ENCODE measurements at places on chromosomes 2 and 18.

DNA sequence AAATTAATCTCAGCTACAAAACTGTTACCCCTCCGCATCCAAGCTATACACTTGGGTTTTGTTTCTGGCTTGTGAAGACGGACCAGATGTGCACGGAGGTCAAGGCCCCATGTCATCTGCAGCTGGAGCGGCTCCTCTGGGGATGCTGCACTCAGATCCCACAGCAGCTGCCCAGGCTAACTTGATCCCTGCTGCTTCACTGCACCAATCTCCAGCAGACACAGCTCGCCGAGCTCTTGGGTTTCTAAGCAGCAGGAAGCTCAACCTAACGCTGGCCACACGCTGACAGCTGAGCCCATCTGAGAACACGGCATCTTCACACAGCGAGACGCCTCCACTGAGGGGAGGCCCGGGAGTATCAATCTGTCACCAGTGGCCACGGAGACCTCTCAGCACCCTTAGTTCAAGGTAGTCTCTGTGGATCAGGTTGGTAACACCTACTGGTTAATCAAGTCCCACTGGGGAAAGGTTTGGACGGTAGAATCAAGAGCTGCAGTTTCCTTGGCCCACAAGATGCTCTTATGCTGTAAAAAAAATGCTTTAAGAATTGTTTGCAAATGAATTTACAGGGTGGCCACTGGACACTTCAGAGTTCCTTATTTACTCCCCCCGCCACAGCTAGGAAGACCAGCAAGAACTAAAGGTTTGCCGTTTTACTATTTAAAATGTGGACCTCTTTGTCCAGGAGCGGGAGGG is 67.5 kb downstream of the EMILIN2 start:
- DNase-seq: no peak

DNA sequence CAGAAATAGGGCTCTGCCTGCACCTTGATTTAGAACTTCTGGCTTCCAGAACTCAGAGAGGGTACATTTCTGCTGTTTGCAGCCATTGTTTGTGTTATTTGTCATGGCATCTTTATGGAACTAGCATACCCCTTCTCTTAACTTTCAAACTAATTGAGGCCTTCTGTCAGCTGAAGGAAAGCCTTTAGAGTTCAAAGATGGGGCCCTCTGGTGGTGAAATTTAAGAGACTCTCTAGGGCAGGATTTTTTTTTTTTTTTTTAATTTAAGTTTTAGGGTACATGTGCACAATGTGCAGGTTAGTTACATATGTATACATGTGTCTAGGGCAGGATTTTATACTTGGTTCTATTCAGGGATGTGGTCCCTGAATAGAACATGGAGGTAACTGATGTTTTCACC is 260.6 kb upstream of the LINC00305 start:
- no peak for DNase-seq

DNA sequence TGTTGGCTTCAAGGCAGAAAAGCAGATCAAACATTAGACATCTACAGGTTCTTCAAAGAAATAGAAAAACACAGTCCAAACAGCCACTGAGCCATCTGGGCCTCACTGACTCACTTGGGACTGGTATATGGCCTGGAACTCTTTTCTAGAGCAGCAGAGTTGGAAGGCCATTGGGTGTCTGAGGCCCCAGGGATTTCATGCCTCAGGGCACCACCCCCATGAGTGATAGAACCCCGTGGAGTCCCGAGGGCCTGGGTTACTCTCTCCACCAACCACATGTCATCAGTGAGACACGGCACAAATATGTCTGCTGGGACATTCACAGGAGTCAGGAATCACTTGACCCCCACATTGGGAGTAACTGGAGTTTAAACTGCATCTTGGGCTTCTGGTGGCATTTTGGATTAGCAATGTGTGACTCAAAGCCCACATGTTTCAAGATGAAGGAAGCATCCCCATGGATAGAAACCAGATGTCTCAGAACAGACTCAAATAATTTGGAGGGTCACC is 44.0 kb downstream of the CAPN13 start:
- DNase-seq: no peak

DNA sequence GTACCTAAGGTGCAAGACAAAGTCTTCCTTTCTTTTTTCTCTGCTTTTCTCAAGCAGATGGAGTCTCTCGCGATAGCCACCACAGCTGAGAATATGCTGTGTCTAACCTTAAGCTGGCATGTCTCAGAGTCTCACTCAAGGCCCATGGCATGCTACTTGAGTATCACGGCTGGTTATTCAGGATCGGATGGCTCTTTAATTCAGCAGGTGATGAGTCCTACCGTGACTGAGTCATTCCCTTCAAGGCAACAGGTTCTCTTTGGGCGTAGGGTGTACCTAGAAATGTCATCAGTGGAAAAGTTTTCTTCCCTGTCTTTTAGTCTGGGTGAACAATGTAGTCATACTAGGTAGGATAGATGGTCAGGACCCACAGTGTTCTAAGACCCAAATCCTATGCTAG is 136.2 kb downstream of the DIS3L2 start:
- no peak for DNase-seq

- no peak for DNase-seq
These were observed 27.0 kb downstream of the CDH2 start for GRCh38 chr18:28149810-28150420.

- no peak for DNase-seq
These were observed 99.3 kb upstream of the FN1 start for GRCh38 chr2:215535125-215535668.

- no peak for DNase-seq
These were observed 74.8 kb upstream of the ZNF532 start for GRCh38 chr18:58789876-58790240.

DNA sequence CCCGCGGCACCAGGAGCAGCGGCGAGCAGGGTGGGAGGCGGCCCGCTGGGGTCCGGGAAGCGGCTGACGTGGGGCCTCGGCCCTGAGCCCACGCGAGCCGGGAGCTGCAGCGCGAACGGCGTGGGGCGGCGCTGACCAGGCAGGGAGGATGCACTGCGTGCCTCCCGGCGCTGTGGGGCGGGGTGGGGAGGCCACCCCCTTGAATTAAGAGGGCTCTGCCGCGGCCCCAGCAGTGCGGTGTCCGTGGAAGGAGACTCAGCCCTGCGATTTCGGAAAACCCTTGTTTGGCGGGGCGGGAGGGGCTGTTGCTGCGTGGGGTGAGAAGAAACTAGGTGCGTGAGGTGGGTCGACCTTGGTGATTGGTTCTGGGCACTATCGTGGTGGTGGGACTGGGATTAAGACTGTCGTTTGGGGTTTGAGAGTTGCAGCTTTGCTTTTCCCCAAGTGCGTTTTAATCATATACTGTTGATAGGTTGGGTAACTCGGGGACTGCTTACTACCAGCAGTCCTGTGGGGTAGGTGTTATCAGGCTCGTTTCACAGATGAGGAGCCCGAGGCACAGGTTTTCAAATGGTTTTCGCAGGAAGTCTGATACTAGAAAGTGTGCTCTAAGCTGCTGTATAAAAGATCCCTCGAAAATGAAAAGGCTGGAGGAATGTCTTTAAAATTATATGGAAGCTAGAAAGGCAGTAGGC is 722 bp downstream of the ACSL3 start:
- no peak for DNase-seq

DNA sequence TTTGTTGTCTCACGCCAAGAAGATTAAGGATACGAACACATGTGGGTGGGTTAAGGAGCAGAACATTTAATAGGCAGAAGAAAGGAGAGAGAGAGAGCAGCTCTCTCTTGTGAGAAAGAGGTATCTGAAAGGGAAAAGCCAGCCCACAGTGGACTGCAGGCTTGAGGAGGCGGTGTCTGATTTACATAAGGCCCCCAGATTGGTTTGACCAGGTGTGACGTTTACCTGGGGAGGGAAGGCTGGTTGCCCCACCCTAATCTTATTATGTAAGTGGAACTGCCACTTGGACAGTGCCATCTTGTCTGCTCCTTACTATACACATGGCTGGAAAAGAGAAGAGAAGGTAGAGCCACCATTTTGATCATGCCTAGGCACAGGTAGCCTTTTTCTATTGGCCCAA is 189.2 kb downstream of the NCK2 start:
- no peak for DNase-seq

DNA sequence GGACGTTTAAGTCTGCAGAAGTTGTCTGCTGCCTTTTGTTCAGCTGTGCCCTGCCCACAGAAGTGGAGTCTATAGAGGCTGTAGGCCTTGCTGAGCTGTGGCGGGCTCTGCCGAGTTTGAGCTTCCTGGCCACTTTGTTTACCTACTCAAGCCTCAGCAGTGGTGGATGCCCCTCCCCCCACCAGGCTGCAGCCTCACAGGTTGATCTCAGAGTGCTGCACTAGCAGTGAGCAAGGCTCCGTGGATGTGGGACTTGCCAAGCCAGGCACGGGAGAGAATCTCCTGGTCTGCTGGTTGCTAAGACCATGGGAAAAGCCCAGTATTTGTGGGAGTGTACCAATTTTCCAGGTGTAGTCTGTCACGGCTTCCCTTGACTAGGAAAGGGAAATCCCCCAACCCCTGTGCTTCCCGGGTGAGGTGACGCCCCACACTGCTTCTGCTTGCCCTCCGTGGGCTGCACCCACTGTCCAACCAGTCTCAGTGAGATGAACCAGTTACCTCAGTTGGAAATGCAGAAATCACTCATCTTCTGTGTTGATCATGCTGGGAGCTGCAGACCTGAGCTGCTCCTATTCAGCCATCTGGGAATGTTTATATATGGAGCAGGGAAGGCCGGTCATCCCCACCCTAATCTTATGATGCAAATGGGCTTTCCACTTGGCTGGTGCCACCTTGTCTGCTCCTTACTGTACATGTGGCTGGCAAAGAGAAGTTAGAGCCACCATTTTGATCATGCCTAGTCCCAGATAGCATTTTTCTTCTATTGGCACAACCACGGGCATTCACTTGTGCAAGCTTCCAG is 156.9 kb upstream of the ITGA6 start:
- peak; percentile 71 for DNase-seq

DNA sequence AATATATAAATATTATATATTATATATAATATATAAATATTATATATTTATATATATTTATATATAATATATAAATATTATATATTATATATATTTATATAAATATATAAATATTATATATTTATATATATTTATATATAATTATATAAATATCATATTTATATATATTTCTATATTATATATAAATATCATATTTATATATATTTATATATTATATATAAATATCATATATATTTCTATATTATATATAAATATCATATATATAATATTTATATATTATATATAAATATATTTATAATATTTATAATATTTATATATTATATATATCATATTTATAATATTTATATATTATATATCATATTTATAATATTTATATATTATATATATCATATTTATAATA is 321.4 kb downstream of the CDH2 start:
- peak; percentile 29 for DNase-seq

DNA sequence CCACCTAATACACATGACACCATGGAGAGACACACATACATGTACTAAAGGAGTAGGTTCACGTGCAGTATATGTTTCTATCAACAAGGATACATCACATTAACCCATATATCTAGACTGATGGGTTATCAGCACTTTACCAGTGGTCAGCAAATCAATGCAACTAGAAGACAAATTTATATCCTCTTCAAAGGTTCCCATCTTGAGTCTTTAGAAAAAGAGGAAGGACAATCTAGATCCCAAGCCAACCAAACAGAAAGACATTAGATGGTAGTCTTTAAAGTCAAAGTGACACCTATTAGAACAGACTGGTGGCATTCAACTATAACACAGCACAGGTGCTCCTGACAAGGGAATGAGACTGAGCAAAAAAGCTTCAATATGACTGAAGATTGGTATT is 13.8 kb upstream of the SERTAD2 start:
- no peak for DNase-seq

DNA sequence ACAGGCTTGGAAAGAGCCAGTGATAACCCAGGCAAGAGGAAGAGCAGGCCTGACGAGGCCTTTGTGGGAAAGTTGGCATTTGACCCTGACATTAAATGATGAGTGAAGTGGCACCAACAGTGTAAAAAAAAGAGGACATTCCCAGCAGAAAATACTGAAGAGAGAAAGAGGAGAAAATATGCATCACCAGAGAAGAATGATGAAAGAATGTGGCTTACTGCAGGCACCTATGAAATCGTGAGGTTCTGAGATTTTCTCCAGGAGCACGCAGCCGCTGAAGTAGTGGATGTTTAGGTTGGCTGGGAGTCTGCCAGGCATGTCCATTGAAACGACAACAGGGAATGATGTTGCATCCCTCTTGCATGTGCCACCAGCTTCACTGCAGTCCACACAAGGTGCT is 13.8 kb downstream of the EHD3 start:
- no peak for DNase-seq

DNA sequence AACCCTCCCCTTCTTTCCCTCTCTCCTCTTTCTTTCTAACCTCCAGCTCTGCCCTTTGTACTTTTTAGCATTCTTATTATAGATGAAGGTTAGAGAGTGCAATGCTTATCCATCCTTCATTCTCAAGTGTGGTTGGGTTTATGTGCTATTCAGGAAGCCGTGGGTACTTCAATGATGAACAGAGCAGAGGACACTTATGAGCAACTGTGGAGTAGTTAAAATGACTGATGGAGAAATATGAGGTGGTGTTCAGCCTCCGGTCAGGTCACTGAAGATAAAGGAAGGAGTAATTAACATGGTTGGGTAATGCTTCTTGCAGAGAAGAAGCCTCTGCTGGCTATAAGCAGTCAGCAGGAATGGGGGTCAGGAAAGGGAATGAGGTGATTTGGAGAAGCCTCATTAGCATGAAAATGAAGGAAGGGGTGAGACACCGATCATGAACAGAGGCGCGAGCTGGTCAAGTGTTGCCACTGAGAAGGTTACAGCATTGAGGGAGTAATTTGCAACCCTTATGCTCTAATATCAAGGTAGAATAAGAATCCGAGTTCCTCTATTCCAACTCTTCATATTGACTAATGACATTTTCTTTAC is 174.7 kb downstream of the LPIN1 start:
- DNase-seq: no peak

GRCh38 chr2:157497638-157498314 is 53.9 kb upstream of the CYTIP start:
- DNase-seq: peak; percentile 51

DNA sequence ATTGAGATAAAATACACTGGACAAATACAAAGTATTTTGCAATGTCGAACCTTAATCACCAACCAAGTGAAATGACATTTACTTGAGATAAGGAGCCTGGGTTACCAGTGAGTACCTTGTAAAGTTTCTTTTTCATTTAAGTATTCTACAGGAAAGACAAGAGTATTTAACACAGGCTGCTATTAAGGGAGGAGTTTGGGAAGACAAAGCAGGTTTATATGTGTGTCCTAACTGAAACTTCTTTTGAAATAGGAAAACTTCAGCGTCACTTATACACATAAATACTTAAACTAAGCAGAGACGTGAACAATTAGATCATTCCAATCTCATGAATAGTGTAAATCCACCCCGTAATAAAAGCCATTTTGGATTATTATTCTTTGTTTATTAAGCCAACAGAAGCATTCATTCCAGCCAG is 126.7 kb upstream of the CYP26B1 start:
- DNase-seq: peak; percentile 20

GRCh38 chr18:79694895-79695213 is 15.3 kb downstream of the CTDP1 start:
- DNase-seq: no peak

DNA sequence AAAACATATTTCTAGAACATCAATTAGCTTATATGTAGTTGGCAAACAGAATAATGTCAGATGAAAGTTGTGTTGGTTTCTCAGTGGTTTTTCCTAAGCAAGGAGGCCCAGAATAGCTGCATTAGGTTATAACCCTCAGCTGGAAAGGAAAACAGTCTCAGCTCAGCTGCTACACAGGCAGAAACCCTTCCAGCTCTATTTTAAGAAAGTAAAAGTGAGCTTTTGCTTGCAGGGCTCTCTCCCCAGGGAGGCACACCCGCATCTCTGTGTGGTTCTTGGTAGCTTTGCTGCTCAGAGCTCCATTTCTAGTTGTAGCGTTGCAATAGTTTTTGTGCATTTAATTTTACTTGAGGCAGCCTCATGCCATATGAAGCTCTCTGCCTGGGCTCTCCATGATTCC is 54.6 kb downstream of the PIKFYVE start:
- no peak for DNase-seq
